ENCODE measurements at places on chromosomes 11 and 22.
A peak's percentile ranks its signal among the peaks of the same experiment; 100 is the strongest.

DNA sequence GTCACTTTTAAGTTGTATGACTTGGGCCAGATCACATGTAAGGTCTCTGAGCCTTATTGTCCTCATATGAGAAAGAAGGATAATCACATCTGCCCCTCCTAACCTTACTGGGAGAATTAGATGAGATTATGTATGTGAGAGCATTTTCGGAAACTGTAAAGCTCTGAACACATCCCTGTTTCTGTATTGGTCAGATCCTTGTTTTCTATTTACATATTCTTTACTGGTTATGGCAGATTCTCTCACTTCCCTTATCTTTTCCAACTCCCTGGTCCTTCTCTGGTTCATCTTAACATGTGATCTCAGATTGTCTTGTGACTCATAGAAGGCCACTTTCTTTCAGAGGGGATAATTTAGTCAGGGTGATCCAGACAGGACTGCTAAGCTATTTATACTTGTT lies 41.8 kb downstream of the CCDC81 start:
- DNase-seq: no peak

DNA sequence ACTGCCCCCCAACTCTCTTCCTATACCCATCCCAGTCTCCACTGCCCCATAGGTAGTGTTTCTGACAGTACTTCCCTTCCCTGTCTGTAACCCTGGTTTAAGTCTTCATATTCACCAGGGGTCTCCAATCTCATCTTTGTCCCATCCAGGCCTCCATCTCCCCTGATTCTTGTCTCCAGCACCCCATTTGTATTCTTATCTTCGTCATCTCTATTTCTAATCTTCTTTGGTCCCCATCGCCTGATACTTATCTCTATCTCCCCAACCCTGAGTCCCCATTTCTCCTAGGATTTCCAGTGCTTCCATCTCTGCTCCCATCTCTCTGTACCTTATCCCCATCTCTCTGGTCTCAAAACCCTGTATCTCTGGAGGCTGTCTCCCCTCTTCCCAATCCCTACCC lies 1.8 kb downstream of the PHOX2A start:
- no peak for DNase-seq

DNA sequence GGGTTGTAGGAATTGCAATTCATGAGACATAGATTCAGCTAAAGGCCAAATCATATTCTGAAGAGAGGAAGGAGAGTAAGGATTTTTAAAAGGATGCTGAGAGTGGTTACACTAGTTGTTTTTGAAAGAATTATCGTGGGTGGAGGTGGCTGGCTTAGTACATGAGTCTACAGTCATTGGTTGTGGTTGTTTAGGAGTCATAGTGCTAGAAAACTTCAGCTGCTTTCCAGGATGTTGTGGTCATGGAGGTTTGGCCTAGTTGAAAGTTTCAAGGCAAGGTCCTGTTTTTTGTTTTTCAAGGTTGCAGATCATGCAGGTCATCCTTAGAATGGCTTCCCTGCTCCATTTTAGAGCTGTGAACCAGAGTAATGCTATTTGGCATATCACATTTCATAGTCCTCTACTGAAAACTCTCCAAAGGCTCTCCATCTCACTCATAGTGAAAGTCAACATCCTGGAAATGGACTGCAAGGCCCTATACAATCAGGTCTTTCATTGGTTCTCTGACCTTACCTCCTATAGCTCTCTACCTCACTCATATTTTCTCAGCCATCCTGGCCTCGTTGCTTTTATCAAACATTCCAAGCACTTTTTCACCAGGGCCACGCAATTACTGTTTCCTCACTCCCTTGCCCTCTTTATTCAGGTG lies 26.1 kb upstream of the ZBTB44 start:
- DNase-seq: no peak

- no peak for DNase-seq
Observed at GRCh38 chr11:37574361-37574760, 976.3 kb upstream of the RAG2 start.

- DNase-seq: peak; percentile 83
Observed at GRCh38 chr11:130827451-130828377, 88.6 kb downstream of the SNX19 start.
